ENCODE measurements at places on chromosomes 6 and 20.

DNA sequence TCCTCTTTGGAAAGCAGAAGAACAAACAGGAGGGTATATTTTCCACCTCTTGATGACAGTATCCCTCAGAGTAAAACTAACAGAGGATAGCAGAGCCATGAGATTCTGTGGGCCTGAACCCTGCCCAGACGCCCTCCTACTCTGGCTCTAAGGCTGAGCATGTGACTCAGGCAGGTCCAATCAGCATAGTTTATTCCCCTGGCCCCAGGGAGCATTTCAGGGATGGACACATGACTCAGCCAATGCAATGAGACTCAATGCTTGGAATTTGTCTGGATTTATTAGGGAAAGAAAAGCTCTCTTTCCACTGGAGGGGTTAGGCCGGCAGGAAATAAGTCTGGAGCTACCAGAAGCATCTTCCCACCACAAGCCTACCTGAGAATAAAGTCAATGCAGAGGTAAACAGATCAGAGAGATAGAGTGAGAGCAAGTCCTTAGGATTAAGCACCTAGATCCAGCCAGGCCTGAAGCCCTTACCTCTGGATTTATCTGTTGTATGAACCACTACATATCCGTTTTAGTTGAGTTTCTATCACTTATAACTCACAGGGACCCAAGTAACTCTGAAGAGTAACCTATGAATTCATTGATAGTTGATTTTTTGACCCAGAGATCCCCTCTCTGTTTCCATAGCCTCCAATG lies 68.2 kb upstream of the EYA2 start:
- no peak for DNase-seq

- DNase-seq = no peak
These were observed 594.6 kb downstream of the DOK5 start for GRCh38 chr20:55070001-55070400.

DNA sequence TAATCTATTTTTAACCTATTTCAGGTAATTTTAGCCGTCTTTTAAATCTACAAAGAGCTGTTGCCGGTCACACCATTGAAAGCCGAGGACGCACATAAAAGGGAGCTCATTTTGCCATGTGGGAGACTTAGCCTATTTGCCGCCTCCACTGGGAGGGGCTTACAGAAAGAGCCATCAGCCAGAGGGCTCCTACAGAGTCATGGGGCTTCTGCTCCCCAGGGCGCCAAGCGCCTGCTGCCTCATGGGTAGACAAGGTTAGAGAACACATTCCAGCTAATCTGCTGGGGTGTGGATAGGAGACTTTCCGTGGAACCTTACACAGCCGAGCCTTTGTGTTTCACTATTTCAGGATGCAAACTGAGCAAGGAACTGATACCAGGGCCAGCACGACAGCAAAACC lies 12.6 kb downstream of the PCMTD2 start:
- no peak for DNase-seq

DNA sequence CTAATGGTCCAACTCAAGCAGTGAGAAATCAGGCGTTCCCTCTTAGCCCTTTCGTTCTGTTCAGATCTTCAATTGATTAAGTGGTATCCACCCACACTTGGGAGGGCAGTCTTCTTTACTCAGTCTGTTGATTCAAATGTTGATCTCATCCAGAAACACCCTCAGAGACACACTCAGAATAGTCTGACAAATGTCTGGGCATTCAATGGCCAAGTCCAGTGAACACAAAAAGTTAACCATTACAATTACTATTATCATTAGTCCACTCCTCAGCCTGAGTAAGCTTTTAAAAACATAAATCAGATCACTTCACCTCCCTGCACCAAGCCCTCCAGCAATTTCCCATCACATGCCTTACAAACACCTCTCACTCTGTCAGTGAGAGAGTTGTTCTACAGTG lies 423.2 kb downstream of the RFPL4B start:
- no peak for DNase-seq

- DNase-seq = no peak
These were observed 972 bp downstream of the RNF8 start for GRCh38 chr6:37354526-37355384.

DNA sequence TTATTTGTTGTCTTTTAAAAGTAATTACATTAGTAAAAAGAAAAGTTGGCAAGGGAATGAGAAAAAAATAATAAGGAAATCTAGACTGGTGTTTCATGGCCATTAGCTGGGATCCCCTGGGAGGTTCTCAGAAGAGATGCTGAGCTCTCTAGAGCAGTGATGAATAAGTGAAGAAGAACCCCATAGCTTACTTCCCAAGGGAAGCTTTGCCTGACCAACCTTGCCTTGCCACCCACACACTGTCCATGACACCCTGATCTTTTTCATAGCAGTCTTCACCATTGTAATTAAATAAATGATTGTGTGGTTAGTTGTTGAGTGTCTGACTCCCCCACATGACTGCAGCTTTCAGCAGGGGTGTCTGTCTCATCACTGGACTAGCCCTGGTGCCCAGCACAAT lies 5.9 kb downstream of the C6orf163 start:
- no peak for DNase-seq

GRCh38 chr6:75546381-75546780 lies 52.8 kb upstream of the FILIP1 start:
- DNase-seq = no peak

DNA sequence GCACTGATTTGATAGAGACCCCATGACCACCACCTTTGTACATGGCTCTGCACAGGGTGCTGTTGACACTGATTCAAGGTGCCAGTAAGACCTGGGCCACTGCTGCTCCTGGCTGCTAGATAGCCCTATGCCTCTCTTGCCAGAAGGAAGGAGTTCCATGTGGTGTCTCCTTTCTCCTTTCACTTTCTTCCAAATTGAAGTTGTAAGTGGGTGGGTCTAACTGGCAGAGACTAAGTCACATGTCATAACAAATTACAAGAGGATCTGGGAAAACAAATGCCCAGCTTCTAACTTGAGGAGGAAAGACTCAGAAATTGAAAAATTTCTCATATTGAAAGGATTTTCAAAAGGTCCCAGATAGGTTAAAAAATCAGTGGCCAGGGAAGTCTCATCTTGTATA lies 116.8 kb downstream of the TFAP2B start:
- no peak for DNase-seq
